Activated B cell treated with CpG ODN at 0.5 μM for 24 hours (primary cell): ENCODE measurements at places on chromosomes 1 and 21.

GRCh38 chr1:107169615-107170014 is 28.8 kb downstream of the NTNG1 start:
- DNase-seq: no peak

- no peak for DNase-seq
Observed at GRCh38 chr1:26391450-26391849, 18.9 kb upstream of the ZNF683 start.

- DNase-seq: no peak
Observed at GRCh38 chr1:31409946-31410858, 2.8 kb upstream of the SERINC2 start.

- DNase-seq: no peak
Observed at GRCh38 chr1:226201029-226201593, 14.6 kb upstream of the ACBD3 start.

DNA sequence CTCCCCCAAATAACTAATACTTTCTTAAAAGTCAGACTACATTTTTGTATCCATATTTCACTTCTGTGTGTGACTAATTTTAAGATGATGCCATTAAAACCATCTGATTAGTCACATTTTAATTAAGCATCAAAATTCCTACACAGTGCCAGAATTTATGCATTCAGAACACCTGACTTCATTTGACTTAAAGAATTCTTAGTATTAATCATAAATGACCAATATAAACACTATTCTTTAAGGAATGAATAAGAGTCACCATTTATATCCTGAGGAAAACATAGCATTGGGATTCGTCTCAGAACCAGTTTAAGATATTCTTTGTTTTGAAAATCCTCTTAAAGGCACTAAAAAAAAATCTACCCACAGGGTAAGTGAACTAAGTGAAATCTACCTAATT is 37.0 kb downstream of the TM2D1 start:
- no peak for DNase-seq

GRCh38 chr1:1796466-1796865 is 18.2 kb upstream of the NADK start:
- no peak for DNase-seq

DNA sequence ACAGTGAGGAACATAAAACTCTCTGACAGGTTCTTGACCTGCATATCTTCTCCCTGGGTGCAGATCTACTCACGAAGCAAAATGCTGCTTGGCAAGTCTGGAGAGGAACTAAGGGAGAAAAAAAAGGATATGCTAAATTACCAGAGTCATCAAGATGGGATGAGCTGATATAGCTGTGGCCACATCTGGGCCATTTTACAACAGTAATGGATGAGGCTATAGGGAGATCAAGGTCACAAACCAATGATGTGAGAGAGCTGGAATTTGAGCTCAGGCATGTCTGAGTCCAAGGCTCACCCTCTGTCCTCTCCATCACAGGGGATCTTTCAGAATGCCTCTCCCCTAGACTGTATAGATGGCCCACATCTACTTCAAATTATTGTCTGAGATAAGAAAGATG is 26.2 kb downstream of the ZMYND12 start:
- DNase-seq: no peak

DNA sequence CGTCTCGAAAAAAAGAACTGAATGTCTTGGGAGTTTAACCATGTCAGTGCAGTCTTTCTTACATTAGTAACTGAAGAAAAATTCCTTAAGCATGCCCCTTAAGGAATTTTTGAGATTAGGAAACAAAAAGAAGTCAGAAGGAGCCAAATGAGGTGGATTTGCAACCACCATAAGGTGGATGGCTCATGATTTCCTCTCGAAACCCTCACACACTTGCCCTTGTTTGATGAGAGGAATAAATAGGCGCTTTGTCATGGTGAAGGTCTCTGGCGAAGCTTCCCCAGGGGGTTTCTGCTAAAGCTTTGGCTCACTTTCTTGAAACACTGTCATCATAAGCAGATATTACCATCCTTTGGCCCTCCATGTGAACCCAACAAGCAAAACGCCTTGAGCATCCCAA is 68.2 kb downstream of the POFUT2 start:
- DNase-seq: no peak

- DNase-seq: no peak
Observed at GRCh38 chr1:45510972-45511527, 10.6 kb downstream of the PRDX1 start.

DNA sequence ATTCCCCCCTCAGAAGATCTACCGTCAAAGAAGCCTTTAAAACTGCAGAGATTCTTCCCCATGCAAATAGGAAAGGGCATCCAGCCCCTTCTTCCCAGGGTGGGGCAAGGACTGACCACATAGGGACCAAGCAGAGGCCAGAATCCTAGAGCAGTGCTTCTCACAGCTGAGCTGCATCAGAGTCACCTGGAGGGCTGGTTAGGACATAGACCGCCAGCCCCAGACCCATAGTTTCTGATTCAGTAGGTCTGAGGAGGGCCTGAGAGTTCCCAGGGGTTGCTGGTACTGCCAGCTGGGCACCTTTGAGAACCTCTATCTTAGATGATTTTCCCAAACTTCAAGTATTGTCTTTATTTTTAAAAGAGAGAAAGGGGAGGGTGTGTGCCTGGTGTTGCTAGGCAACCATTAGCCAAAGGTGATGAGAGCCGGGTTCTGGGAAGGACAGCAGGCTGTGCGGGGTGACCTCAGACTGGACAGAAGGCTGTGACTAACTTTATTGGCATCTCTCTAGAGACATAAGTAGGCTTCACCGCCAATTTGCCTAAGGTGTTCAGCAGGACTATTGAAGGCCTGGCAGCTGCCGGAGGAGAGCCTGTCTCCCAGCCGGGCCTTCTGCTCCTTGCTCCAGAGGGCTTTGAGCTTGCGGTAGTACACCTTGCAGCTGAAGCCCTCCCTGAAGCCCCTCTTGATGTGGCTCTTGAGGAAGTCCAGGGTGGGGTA is 3.0 kb downstream of the SPATA46 start:
- no peak for DNase-seq

- no peak for DNase-seq
Observed at GRCh38 chr1:118326960-118327629, 142.1 kb upstream of the SPAG17 start.

DNA sequence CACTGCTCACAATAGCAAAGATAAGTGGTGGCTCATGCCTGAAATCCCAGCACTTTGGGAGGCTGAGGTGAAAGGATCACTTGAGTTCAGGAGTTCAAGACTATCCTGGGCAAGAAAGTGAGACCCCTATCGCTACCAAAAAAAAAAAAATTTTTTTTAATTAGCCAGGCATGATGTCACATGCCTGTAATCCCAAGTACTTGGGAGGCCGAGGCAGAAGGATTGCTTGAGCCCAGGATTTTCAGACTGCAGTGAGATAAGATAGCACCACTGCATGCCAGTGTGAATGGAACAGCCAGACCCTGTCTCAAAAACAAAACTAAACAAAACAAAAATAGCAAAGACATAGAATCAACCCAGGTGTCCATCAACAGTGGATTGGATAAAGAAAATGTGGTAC is 50.6 kb downstream of the HSF2BP start:
- DNase-seq: no peak

DNA sequence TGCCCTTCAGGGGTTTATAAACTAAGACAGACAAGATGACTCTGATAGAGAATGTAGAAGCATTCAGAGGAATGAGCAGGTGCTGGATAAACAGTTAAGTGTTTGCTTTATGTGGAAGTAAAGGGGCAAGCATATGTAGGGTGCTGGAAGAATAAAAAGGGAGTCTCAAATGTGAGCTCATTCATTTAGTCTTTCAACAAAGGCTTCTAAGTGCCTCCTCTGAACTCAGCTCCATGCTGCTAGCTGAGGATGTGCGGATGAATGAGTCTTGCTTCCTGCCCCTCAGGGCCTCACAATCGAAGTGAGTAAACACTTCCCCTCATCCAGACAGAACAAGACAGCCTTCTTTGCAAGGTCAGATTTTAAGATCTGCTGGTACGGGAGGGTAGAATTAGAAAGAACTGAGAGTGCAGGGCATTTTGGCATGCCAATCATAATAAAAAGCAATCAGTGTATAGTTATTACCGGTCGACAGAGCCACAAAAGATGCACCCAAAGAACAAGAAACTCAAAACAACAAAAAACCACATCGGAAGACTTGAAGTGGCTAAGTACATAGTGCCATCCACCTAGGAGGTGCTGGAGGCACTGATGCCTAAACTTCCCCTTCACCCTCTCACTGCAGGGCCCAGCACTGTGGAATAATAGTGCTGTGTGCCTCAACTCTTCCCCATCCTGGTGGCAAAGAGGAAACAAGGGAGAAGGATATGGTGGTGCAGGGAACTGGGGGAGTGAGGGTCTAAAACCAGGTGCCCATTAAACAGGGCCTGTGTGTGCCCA is 69.8 kb downstream of the TNR start:
- no peak for DNase-seq

DNA sequence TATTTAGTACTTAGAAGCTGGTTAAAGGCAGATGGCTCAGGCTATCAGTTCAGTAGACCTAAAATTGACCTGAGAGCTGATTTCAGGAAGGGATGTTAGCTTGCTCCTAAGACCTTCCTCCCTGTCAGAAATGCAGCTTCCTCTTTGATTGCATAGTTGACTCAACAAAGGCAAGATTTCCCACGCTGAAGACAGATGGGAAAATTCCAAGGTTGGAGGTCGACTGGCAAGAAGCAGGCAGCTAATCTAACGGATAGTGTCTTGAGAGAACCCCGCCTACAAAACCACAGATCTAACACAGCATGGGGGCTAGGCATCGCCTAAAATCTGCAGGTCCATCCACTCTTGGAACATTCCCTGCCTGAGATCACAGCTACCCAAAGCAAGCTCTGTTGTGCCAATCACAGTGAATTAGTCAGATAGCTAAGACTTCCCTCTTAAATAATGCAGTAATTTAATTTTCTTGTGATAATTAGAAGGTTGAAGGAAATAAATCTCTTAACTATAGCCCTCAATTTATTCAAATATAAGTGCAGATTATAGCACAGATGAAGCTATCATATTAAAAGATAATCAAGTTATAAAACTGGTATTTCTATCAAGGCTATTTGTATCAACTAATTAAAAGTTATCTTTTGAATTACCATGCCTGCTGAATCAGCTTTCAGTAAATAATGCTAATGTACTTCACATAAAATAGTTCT is 357.8 kb upstream of the SGIP1 start:
- no peak for DNase-seq

GRCh38 chr21:25461725-25462124 is 145.6 kb downstream of the MRPL39 start:
- DNase-seq: no peak

GRCh38 chr1:154808261-154808908 is 61.7 kb downstream of the KCNN3 start:
- no peak for DNase-seq

- DNase-seq: no peak
Observed at GRCh38 chr21:45187646-45188045, 100.0 kb downstream of the POFUT2 start.

DNA sequence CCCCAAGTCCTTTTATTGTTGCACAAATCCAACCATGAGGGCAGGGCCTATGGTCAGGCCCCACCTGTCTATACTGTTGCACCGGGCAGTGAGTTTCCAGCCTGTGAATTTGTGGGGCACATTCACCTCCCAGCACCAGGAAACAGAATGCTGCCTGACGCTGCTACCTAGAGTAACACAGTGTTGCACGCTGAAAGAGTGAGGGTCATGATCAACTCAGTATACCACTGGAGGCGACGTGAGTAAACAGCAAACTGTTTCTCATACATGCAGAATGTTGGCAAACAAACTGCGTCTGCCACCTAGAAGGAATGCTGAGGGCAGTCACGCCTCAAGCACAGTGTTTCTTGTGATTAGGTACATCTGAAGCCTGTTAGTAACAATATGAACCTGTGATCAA is 13.4 kb upstream of the LRRC47 start:
- no peak for DNase-seq

DNA sequence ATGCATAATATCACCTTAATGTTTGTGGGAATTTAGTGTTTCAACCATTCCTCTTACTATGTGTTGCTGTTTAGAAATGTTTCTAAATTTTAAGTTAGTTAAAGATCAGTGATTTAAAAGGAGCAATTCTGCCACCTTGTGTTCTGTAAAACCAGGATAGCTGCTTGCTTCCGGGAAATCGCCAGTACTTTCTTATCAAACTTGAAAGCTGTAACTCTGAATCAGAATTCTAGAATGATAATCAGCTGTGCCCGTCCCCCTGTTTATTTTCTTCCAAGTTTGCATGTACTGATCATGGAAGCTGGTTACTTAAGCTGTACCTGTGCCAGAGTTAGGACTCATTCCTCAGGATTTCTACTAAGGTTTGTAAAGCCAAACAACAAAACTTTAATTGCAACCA is 656.4 kb downstream of the LTN1 start:
- no peak for DNase-seq

- DNase-seq: no peak
Observed at GRCh38 chr21:17139696-17140095, 373.1 kb upstream of the CXADR start.

- peak; percentile 58 for DNase-seq
Observed at GRCh38 chr1:229227298-229227919, 43.5 kb upstream of the RAB4A start.

DNA sequence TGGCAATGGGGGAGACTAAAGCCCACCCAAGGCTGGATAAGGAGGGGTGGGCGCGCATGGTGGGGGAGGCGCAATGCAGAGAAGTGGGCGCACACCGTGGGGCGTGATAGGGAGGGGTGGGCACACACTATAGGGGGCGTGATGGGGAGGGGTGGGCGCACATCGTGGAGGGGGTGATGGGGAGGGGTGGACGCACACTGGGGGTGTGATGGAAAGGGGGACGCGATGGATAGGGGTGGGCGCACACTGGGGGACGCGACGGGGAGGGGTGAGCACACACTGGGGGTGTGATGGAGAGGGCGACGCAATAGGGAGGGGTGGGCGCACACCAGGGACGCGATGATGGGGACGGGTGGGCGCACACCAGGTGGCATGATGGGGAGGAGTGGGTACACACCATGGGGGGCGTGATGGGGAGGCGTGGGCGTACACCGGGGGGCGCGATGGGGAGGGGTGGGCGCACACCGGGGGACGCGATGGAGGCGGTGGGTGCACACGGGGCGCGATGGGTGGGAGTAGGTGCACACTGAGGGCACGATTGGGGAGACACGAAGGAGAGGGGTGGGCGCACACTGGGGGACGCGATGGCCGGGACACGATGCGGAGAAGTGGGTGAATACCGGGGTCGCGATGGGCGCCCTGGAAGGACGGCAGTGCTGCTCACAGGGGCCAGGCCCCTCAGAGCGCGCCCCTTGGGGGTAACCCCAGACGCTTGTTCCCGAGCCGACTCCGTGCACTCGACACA is 929 bp downstream of the SUMO3 start:
- no peak for DNase-seq

GRCh38 chr1:3494321-3495308 is 40.1 kb downstream of the ARHGEF16 start:
- DNase-seq: no peak

GRCh38 chr1:3924186-3924824 is 24.2 kb upstream of the C1orf174 start:
- DNase-seq: no peak
